Forelimb muscle (tissue), 1 donor: ENCODE measurements at places on chromosomes 12 and 14.

GRCh38 chr14:56244138-56244789, 126.1 kb downstream of the PELI2 start:
- DNase-seq = peak; percentile 36

DNA sequence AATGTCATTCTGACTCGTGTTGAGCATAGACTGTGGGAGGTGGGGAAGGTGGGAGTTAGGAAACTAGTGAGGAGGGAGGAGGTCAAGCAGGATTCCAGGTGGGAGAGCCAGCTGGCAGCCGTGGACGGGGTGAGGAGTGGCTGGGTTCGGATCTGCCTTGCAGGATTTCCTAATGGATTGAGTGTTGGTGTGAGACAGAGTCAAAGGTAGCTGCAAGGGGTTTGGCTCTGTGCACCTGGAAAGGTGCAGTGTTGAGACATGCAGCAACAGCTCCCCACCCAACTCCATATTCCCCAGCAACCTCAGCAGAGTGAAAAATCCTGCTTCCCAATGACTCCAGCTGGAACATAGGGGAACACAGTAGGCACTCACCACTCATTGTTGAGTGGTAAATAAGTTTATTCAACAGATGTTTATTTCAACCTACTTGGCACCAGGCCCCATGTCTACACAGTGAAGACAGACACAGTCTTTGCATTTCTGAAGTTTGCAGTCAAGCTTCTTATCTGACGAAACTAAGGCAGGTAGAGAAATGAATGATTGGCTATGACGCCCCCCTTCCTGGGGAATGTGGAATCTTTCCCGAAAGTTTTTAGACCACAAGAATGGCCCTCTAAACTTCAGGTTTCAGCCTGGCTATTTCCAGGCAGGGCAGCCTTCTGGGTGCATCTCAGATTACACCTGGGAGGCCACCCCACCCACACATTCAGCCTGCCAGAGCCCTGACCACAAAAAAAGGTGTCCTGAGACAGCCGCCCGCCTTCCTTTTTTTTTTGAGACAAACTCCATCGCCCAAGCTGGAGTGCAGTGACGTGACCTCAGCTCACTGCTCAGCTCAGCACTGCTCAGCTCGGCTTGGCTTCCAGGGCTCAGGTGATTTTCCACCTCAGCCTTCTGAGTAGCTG, 37.9 kb upstream of the PLEKHG6 start:
- no peak for DNase-seq

DNA sequence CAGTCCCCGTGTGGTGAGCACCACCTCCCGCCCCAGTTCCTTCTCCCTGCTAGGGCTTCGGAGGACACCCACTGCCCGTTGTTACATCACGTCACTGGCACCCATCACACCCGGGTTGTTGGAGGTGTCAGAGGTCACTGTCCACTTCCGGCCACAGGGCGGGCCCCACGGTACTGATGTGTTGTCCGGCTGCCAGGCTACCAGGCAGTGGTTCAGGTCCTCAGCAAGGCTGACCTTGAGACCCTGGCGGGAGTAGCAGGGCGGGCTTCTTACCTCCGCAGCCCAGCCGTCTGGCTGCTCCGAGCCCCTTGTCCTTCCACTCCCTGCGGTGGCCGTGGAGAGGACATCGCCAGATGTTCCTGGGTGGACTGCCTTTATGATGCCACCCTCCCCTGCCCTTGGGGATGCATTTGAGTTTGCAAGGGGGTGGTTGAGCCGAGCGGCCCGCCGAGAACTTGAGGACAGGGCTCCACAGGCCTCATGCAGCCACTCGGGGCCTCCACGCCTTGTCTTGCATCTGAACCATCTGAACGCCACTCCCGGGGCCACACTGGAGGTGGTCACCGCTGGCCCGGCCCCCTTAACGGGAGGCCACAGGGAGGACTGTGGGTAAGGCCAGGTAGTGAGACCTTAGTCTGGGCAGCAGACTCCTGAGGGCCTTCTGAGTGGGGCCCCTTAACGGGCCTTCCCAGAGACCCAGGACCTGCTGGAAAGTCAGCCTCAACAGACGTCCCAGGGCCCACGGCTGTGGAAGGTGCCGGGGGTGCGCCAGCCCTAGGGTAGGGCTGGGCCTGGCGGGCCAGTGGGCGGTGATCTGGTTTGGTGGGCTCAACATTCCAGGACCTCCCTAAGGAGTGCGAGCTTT, 27.1 kb upstream of the PLD4 start:
- no peak for DNase-seq

- DNase-seq = no peak
Observed at GRCh38 chr12:23005387-23005786, 380.4 kb downstream of the ETNK1 start.

- DNase-seq = no peak
Observed at GRCh38 chr14:64610049-64610746, 60.4 kb downstream of the PPP1R36 start.

DNA sequence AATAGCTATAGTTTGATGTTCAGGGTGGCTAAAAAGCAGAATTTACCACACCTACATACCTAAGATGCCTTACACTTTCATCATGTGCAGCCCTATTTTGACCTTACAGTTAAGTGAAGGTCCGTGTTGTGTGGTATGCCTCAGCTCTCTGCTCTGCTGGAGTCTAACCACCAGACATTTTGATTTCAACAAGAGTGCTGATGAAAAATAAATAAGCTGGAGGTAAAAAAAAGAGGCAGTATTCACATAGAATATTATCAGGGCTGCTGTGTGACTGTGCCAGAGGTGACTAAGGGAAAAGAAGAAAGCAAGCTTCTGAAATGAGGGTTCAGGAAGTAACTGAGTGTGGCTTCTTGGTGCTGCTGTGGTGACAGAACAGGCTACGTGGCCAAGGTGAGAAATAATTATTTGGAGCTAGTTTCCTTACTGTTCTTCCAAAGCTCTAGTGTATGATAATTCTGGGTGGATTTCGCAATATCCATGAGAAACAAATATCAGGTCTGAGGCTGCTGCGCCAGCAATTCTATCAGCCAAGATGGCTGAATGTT, 188.8 kb downstream of the STXBP6 start:
- no peak for DNase-seq

DNA sequence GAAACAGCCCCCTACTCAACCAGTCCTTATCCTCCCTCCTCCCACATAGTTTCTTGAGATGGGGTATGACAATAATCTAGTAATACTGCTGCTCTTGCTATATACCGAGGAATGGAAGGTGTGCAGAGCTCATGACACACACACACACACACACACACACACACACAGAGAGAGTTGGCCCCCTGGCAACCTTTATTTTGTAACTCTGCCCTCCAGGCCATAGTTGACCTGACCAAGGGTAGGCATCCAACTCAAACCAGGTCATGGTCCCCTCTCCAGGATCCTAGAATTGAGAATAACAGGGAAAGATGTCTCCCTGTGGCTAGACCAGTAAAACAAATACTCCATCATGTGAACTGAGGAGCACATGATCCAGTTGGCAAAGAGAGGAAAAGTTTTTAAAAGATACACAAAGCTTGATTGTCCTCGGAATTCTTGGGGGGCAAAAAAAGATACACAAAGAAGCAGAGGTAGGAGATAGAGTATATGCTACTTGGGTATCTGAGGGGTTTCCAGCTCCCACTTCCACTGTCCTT, 11.3 kb downstream of the ERO1A start:
- DNase-seq = no peak

- peak; percentile 29 for DNase-seq
Observed at GRCh38 chr14:66624336-66624937, 116.5 kb downstream of the GPHN start.

DNA sequence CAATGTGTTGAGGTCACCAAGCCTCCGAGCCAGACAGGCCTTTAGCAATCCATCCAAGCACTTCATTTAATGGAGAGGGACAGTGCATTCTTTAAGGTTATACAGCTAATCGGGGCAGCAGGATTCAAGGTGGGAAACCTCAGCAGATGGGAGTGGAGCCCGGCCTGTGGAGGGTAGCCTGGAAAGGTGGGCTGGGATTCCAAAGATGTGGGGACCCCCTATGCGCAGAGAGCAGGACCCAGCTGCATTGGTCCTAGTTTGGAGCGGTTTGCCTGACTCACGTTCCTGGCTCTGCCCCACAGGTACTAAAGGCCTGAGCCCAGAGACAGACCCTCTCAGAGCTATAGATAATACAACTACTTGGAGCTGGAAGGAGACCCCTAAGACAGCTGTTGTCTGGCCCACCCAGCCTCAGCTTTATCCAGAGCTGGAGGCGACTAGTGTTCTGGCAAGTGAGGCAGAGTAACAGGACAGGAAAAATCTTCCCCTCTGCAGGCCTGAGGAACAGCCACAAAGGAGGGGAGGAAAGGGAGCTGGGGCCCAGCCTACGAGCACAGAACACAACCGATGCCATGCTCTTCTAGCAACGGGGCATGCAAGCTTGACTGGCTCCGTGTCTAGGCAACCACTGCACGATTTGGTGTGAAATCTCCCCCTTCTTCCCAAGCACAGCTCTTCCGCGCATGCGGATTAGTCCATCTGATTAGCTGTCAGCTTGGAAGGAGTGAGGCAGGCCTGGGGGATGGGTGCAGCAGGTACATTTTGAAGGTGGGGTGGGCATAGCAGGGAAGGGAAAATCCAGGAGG, 1.1 kb upstream of the MYH7 start:
- no peak for DNase-seq

- no peak for DNase-seq
Observed at GRCh38 chr14:71143381-71144290, 236.4 kb downstream of the PCNX1 start.

DNA sequence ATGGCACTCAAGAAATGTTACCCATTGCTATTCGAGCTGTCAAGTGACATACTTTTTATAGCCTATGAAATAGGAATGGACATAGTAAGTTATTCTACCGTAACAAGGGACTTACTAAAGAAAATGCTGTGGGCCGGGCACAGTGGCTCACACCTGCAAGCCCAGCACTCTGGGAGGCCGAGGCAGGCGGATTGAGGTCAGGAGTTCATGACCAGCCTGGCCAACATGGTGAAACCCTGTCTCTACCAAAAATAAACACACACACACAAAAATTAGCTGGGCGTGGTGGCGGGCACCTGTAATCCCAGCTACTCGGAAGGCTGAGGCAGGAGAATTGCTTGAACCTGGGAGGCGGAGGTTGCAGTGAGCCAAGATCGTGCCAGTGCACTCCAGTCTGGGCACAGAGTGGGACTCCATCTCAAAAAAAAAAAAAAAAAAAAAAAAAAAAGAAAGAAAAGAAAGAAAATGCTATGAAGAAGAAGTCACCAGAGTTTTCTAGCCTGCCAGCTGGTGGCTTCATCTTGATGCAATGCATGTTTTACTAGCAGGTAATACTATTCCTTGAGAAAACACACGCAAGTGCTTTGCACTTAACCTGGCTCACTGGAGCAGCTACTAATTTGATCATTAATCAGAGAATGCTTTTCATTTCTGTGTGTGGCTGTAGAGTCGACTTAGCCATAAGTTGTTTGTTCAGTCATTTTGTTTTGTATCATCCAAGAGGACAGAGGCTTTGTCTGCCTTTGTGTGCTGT, 166.7 kb upstream of the MYL2 start:
- no peak for DNase-seq

- DNase-seq = no peak
Observed at GRCh38 chr12:121713257-121713777, 765 bp downstream of the TMEM120B start.

DNA sequence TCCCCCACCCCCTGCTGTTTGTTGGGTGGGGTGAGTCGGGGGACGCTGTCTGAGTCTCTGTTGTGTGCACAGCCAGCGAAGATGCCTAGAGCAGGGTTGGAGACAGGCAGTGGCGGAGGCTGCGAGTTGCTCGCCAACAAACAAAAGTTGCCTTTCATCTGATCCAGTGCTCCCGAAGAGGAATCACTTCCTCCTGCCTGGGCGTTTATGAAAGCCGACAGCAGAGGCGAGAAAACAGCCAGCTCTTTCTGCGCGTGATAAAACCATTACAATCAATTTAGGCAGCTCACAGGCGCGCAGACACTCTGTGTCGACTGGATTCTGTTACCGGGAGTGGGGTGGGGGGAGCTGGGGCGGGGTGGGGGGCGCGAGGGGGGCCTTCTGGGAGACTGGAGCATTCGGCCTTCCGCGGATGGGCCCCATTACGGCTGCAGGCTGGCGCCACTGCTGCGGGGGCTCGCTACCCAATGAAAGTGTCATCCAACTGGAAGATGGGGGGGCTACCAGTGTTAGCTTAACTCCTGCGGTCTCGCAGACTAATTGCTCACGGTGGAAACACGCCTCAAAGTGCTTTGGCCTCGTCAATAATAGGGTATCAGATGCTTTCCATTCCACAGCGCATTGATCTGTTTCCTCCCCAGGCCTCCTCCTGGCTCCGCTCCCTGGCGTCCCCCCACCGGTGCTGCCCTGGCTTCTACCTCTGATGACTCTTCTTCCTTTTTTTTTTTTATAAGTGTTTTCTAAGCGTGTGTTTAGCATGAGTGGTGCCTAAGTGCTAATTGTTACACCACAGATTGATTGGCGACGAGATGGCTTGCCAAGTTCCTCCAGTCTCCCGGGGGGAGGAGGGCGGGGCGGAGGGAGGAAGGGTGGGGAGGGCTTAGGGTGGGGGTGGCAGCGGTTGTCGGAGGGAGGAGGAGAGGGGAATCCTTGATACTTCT, 678.4 kb downstream of the MED13L start:
- no peak for DNase-seq

DNA sequence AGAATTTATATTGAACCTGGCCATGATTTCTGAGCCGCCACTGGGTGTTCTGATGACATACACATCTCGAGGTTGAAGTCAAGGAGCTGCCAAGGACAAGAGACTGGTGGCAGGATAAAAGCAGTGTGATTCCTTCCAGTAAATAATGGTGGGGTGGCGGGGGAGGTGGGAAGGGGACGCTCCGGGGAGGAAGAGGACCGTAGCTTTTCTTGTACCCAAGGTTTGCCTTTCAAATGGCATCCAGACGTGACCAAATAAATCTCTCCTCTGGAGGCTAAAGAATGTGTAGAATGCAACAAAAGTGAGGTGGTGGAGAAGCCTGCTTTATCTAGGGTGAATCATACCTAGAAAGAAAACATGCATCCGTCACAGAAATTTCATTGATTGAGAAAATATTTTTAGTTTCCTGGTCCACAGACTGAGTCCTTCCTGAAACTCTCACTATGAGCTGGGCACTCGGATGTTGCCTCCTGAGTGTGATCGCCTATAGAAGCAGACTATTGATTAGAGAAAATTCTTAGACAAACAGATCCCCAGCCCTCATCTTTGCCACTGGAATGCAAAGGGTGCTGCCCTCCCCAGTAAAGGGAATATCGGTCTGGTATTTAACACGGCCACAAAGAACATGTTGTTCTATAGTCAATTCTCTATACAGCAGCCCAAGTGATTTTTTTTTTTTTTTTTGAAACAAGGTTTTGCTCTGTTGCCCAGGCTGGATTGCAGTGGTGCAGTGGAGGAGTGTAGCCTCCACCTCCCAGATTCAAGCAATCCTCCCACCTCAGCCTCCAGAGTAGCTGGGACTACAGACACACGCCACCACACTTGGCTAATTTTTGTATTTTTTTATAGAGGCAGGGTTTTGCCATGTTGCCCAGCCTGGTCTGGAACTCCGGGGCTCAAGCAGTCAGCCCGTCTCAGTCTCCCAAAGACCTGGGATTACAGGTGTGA, 112.1 kb downstream of the DPF3 start:
- DNase-seq = no peak

GRCh38 chr12:25054076-25054782, 105.3 kb upstream of the BCAT1 start:
- DNase-seq = no peak

- no peak for DNase-seq
Observed at GRCh38 chr14:95831468-95831867, 45.2 kb upstream of the TUNAR start.

- DNase-seq = no peak
Observed at GRCh38 chr12:13095266-13095995, 8.0 kb downstream of the GSG1 start.

- no peak for DNase-seq
Observed at GRCh38 chr14:104584557-104584956, 5.0 kb downstream of the C14orf180 start.

GRCh38 chr12:105921872-105922669, 216.7 kb downstream of the NUAK1 start:
- DNase-seq = no peak
